ENCODE measurements at places on chromosomes 2 and 18. TPM values are rescaled to one million over a fixed set of nuclear protein-coding genes. Genes with fewer than 3 reads are reported as not detected.

The LIMS4 gene
- 0.26 TPM for total RNA-seq

The WDSUB1 gene
- total RNA-seq = 15.2 TPM

The CCDC178 gene
- under 0.01 TPM for total RNA-seq

The CRYGD gene
- total RNA-seq = not detected

The NEU2 gene
- total RNA-seq = not detected

The EPHA4 gene
- total RNA-seq = 12.8 TPM
